ENCODE measurements at places on chromosomes 2 and 18.

DNA sequence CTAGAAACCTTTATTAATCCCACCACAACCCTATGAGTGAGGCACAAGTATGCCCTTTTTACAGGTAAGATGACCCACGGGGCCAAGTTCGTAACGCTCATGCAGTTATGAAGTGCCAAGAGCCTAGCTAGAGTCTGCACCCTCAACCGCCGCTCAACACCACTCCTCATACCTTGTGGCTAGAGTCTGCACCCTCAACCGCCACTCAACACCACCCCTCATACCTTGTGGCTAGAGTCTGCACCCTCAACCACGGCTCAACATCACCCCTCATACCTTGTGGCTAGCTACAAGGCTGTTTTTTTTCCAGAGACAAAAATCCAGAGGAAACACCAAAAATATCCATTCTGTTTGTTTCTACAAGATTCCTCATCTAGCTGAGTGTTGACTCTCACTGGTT is 4.6 kb downstream of the TXNL4A start:
- no peak for DNase-seq

DNA sequence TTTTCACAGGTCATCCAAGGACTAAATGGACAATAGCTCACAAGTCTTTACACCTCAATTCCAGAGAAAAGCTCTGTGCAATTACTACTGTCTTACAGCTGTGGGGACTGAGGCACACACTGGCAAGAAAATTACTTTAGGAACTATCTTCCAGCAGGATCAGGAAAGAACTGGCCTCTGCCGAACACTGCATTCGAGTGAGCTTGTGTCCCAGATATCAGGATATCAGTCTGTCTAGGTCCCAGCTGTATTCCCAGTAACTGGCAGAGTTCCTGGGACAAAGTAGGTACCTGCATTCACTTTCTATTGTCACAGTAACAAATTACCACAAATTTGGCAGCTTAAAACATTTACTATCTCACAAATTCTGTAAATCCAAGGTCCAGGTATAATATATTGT is 183.7 kb downstream of the IRS1 start:
- no peak for DNase-seq

- no peak for DNase-seq
These were observed 16.6 kb downstream of the MALL start for GRCh38 chr2:110099038-110099425.

GRCh38 chr2:20355131-20355530 is 4.5 kb upstream of the PUM2 start:
- no peak for DNase-seq

GRCh38 chr2:207041786-207042554 is 102.7 kb downstream of the CPO start:
- no peak for DNase-seq

- peak; percentile 6 for DNase-seq
These were observed 90.4 kb upstream of the KYNU start for GRCh38 chr2:142786918-142787702.

DNA sequence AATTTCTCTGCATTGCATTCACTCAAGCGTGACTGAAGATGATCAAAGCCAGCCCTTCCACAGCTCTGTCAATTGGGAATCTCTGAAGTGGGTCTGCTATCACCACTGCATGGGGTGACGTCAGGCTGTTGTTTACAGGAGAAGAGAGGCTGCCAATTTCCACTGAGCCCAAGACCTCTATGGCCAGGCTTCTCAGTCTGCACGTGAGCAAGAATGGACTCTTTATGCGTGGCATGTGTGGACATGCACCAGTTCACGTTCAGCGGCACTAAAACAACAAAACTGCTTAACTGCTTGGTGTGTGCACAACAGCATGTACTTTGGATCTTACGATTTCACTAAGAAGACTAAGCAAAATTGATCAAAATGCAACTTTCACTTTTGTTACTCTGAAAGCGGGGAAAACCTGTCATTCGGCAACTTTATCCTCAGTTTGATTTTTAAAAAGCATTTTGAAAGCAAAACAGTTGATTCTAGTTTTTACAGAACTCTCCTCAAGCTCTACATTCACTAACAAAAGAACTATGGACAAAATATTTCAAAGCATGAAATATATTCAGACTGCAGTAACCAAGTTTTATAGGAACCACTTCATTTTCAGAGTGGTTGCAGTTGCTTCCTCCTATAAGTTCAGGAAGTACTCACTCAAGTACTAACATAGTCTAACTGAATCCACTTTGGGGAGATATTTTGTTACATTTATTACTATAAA is 77.0 kb upstream of the SERTAD2 start:
- peak; percentile 67 for DNase-seq

DNA sequence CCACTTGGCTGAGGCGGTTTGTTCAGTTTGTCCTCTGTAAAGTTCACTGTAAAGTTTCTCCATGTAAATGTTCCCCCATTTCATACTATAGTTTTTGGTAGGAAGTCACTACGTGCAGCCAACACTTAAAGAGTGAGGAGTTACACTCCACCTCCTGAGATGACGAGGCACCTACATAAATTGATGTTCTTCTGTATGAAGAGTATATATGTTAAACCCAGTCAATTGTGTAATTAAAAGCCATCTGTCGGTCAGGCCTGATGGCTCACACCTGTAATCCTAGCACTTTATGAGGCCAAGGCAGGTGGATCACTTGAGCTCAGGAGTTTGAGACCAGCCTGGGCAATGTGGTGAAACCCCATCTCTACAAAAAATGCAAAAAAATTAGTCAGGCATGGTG is 7.6 kb downstream of the PIGN start:
- DNase-seq = no peak

- no peak for DNase-seq
These were observed 327.8 kb upstream of the SOX11 start for GRCh38 chr2:5364361-5364760.

GRCh38 chr2:144524118-144525009 is 4.4 kb upstream of the ZEB2 start:
- no peak for DNase-seq

DNA sequence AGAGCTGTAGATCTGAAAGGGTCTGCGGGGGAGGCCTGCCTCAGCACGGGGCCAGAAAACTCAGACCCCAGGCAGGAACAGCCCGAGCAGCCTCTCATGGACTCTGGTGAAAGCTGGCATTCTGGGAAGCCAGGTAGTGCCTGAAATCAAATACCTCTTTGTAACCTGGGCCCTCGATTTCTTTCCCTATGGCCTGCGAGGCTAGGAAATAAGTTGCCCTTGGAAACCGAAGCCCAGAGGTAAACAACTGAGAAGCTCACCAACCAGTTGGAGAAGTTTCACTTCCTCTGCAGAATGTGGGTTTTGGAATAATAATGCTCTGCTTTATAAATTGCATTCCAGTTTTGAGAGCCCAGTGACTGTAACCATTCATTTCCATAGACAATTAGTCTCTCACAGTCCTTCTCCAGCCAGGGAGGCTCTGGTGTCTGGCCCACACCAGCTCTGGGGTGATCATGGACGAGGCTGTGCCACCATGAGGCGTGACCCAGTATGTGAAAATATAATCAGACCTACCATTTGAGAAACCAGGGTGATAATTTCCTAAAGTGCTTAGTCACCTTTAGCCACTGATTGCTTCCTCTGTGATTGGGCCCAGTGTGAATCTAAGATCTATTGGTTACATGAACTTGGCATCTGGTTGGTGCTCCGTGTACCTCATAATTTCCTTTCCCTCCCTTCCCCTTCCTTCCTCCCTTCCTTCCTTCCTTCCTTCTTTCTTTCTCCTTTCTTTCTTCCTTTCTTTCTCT is 133.1 kb upstream of the PELI1 start:
- peak; percentile 96 for DNase-seq

GRCh38 chr2:25494616-25495015 is 152.9 kb upstream of the DNMT3A start:
- DNase-seq = no peak

GRCh38 chr2:144137705-144138428 is 382.1 kb downstream of the ZEB2 start:
- DNase-seq = no peak

DNA sequence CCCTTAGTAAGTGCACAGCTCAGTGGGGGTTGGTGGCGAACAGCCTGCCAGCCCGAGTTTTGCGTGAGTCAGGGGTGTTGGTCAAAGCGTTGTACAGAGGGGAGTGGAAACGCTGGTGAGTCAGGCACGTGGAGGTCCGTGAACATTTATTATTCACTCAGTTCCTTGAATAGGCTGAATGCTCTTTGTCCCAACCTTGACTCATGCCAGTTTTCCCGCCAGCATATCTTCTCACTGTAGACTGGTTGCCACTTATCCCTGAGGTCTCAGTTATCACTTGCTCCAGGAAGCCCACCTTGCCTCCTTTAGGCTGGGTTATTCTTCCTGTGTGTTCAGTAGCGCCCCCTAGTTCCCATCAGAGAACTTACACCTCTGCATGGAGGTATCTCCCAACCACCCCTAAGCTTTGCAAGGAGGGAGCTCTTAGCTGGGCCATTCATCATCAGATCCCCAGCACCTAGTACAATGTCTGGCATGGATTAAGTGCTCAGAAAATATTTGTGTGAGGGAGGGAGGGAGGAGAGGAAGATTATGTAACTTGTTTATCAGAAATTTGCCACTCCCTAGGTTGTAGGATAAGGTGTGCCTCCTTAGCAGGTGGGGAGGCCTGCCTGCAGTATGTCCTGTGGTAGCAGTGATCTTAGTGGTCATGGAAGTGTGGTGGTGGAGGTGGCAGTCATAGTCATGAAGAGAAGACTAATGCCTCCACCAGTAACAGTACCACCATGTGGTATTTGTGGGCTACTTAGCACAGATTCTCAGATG is 72.1 kb downstream of the CABLES1 start:
- no peak for DNase-seq

DNA sequence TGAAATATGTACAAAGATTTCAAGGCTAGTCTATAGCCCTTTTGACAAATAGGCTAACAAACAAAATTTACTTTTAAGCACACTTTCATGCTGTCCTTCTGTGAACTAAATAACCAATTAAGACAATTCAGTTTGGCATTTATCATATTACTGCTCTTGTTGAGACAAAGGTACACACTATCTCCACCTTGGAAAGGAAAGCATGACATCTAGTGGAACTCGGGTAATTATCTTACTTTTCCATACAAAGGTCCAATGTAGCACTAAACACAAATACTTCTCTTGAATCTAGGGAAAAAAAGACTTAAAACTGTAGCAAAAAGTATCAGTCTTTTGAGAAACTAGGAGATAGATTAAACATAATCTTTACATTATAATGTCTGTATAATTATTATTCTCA is 125.0 kb upstream of the CD226 start:
- DNase-seq = no peak

GRCh38 chr2:42139101-42139500 is 30.1 kb upstream of the EML4 start:
- DNase-seq = no peak

DNA sequence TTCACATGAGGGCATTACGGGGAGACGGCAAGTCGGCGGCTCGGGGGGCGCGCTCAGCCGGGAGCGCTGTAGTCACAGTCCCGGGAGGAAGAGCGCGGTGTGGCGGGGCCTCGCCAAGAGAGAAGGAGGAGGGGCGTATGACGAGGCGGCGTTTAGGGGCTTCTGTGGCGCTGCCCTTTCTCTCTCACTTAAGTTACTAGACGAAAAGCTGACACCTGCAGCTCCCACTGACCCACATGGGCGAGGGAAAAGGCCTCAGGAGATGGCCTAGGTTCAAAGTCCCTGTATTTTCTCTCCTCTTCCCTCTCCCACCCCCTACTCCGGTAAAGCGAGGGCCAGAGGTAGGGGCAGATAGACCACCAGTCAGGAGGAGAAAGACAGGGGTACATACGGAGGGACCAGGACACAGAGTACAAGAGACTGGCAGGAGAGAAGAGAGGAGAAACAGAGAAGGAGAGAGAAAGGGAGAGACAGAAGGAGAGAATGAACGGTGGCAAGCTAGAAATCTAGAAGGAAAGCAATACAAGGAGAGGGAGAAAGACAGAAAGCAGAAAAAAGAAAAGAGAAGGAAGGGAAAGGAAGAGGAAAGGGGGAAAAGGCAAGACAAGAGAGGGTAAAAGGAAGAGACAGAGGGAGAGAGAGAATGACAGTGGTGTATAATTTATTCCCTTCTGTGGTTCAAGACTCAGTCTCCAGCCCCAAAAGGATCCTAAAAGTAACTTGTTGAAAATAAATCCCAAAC is 3.8 kb downstream of the SIX2 start:
- no peak for DNase-seq

DNA sequence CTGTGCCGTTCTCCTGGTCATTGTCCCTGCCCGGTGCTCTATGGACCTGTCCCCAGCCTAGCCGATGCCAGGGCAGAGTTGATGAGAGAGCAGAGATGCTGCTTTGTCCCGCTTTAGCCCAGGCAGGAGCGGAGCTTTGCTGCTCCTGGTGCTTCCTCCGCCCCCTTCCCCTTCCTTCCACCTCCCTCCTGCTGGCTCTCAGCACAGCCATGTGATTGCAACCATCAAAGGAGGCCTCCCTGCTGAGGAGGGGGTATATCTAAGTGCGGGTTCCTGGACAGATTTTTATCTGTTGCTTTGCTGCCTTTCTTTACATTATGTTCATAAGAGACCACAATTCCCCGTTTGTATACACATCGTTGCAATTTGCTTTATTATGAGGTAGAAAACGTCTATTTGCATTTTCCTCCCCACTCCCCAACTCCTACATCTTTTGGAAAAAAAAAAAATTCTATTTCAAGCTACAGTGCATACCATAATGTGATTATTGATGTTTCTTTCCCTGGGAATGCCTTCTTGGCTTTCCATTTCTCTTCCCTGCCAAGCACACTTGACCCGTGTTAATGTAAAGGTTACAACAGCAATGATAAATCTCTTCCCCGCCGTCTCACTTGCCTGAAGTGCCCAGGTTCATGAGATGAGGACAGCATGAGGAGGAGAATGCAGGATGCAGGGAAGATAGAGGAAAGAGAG is 25.4 kb downstream of the ALPK2 start:
- no peak for DNase-seq

DNA sequence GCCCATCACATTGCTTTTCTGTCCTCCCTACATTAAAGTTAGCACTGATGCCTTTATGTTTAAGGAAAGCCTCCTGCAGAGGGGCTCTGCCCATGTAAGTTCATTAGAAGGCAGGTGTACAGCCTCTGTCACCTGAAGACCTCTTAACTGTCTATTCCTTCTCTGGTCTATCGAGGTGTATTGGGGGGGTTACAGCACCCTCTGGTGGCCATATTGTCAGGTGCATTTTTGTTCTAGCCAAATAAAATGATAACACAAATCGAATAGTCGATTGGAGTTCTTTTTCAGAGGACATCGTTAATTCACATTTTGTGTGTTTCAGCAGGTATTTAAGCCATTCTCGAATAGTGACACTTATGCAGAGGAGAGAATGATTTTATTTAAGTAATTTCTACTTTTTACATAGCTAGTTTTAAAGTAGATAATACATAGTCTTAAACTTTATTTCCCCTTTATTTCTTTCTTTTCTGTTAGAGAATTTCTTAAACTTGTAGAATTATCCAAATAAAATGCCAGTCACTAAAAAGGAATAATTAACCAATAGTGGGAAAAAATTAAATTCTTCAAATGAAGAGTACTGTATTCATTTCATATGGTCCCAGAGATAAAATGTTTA is 136.8 kb downstream of the NEDD4L start:
- peak; percentile 17 for DNase-seq

DNA sequence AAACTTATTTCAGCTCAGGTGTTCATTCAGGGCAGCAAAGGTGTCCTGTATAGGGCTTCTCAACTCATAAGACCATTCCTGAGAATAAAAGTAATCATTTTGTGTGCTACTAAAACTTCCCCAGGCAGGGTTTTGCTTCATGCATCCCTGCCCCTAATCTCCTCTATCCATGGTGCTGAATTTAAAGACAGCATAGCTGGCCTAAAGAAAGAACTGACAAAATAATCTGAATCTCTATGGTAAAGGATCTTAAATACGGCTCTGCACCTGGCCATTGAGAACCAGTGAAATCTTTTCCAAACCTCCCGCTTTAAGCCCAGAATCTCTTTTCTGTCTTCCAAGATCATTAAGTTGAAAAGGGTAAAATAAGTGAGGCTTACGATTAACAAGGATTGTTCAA is 292.1 kb upstream of the KLHL29 start:
- peak; percentile 13 for DNase-seq

Data from foreskin melanocyte (primary cell).